ENCODE measurements at places on chromosomes 5 and 9. TPM values are rescaled to one million over a fixed set of nuclear protein-coding genes. Genes with fewer than 3 reads are reported as not detected.

Gene SEMA4D
- total RNA-seq, result 3.1 TPM

Gene CBY3
- total RNA-seq, result not detected

Gene CCL21
- total RNA-seq, result not detected

Gene GLRA1
- total RNA-seq, result not detected

Gene ECM2
- not detected for total RNA-seq

Gene CDO1
- total RNA-seq, result not detected

GRCh38 chr5:35246411-35246810, 16.1 kb upstream of the PRLR start:
- DNase-seq, result no peak

GRCh38 chr9:110939573-110939972, 98.7 kb downstream of the LPAR1 start:
- no peak for DNase-seq

DNA sequence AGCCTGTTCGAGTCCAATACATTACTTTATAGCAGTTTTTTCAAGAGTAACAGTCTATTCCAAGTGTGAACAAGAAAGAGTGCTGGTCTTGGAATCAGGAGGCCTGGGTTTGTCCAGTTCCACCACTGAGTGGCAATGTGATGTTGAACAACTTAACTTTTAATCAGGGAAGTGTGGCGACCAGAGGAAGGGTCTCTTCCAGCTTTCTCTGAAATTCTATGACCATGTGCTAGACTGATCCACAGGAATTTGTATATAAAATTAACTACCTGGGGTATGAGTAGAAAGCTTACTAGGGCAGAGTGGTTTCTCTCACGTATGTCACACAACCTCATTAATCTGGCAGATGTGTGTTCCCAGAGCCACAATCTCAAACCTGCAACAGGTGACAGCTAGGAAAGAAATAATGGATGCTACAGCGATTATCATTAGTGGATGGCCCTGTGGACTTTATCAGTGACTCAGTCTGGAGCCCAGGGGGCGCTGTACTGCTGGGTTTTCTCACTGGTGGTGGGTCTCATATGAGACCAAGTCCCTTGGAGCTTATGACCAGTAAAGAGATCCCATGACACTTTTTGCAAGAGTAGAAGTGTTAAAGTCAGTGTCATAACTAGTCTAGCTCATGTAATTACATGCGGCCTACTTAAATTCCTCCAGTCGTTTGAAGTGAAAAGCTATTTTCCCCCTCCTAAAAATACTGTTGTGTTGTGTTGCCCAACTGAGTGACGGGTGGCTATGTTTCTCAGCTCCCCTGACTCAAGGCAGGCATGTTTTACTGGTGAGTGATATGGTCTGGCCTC, 116.5 kb downstream of the GDNF start:
- no peak for DNase-seq

- DNase-seq, result no peak
Measured at GRCh38 chr9:101176384-101176783, 147.9 kb downstream of the PLPPR1 start.

GRCh38 chr5:64861281-64861680, 92.6 kb downstream of the CWC27 start:
- no peak for DNase-seq

- no peak for DNase-seq
Measured at GRCh38 chr5:74798977-74799911, 32.2 kb downstream of the NSA2 start.

GRCh38 chr5:75389430-75389829, 52.4 kb downstream of the HMGCR start:
- no peak for DNase-seq

- DNase-seq, result no peak
Measured at GRCh38 chr5:119742311-119742710, 113.0 kb downstream of the FAM170A start.

DNA sequence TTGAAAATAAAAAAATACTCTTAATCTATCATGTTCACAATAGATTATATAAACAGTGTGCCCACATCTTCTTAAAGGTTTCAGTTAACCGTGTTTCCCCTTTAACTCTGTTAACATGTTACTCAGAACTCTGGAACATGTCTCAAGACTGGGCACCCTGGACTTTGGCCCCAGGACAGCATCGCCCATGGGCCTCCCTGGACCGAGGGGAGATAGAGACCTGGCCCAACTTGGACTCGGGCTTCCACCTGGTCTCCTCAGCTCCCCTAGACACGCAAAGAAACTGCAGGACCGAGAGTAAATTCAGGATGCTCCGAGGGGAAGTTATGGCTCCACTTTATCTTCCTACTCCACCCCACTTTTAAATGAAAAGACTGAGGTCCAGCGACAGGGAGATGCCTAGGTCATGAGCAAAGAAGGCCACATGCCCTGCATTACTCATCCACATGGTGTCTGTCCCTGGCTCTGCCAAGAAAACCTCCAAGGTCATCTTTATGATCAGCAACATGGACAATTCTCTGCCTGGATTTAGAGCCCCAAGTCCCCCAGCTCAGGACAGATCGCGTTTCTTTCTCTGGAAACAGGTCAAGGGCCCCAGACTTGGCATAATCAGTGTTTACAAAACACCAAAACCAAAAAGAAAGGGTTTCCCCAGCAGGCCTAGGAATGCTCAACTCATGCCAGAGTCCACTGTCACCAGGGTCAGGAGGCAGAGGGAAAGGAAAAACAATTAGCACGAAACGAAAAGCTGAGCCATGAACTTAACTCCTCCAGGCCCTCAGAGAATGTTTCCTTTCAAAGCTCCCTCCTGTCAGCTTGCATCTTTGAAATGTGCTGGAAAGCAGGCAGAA, 17.4 kb downstream of the GPX3 start:
- DNase-seq, result no peak

GRCh38 chr5:132094393-132095076, 20.9 kb downstream of the CSF2 start:
- DNase-seq, result no peak

DNA sequence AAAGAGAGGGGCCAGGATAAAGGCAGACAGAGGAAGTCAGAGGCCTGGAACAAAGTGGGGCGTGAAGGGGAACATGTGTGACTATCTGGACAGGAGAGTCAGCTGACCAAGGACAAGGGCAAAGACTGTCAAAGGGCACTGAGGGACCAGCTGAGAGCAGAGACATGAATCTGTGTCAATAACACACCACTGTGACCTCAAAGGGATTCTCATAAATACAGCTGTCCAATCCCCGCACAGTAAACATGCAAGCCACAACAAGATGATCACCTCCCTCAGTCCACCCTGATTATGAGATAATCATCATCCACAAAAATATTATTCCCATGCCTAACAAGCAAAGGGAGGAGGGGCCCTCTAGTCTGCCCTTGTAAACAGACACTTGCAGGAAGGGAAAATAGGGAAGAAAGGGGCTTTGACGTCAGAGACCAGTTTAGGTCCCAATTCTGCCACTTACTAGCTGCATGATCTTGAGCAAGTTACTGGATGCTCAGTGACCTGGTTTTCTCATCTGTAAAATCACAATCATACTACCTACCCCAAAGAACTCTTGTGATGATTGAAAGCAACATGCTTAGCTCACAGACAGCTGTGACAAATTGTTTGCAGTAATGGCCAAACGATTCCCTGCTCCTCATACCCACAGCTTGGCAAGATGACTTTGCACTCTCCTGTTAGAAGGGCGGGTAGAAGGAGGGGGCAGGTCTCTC, 41.8 kb downstream of the RAPGEF1 start:
- DNase-seq, result peak; percentile 74

- DNase-seq, result no peak
Measured at GRCh38 chr9:73541923-73542322, 390.3 kb downstream of the ANXA1 start.

GRCh38 chr5:143601357-143601756, 197.9 kb upstream of the NR3C1 start:
- no peak for DNase-seq

DNA sequence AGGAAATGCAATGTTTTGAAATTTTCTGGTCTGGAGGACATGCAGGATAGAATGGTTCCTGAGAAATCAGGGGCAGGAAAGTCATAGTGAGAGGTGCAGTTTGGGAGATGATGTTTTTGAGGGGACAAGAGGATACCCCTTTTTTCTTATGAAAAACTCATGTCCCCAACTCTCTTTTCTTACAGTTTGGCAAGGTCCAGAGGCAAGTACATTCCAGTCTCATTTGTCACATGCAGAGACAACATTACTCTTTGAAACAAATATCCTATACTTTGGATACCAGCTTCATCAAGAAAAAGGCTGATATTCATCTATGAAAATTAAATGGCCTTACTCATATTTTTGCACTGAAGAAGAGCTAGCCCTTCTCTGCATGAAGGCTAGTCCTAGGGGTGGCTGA, 48.2 kb downstream of the EQTN start:
- DNase-seq, result no peak

DNA sequence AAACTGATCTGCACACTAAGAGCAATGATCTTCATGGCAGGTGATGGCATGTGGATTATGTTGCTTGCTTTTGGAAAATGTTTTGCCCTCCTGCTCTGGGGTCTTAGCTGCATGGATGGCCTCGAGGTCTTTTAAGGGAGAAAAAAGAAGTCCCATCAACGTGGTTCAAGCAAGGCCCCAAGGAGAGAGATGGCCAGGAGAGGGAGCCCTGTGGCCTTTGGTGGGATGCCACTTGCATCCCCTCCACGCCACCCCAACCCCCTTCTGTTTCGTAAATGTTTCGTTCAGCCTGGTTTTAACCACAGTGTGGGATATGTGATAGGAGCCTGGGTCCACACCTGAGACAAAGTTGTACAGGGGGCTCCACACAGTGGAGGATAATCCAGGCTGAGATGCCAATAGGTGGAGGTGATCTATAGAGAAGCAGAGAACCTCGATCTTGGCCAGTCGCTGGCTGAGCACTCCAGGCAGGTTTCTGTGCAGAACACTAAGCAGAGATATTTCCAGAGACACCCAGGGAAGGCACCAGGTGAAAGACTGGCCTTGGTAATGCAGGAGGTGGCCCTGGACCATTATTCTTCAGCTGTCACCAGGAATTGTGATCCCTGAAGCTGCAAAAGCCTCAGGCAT, 25.8 kb upstream of the FRRS1L start:
- DNase-seq, result no peak

- DNase-seq, result no peak
Measured at GRCh38 chr5:38473008-38473407, 83.4 kb downstream of the LIFR start.

GRCh38 chr9:15837079-15837679, 284.3 kb downstream of the CCDC171 start:
- DNase-seq, result peak; percentile 49

GRCh38 chr5:35877655-35878054, 21.0 kb downstream of the IL7R start:
- DNase-seq, result no peak

Data from NCI-H460 (cell line).